Large intestine (tissue), 12 donors: ENCODE measurements at places on chromosomes 5 and 9.

DNA sequence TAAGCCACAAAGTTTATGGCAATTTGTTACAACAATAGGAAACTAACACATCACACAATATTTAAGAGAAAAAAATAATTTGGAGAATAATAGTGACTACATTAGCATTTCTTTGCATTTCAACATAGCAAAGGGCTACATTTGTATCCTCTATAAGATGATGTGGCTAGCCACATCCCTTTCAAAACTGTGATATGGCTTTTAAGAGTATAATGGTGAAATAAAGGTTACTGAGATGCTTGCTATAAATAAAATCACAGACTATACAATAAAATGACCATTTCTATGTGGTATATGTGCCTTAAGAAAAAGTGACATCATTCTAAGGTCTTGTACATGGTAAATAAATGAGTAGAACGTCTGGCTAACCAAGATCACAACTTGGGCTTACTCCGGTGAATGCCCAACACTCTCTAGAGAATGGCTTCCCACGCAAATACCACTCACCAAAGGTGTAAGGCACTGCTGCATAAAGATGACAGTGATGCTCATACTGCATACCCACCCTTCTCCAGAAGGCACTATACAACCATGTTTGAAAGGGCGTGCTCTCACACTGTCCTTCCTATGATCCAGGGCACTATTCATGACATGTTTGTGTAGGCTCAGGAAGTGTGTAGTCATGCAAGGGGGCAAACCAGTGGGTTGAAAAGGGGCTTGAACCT, 286.5 kb downstream of the MLLT3 start:
- no peak for DNase-seq

- DNase-seq = no peak
Measured at GRCh38 chr9:107932601-107933000, 443.0 kb upstream of the KLF4 start.

- DNase-seq = no peak
Measured at GRCh38 chr5:158435161-158435616, 576.2 kb upstream of the CLINT1 start.

DNA sequence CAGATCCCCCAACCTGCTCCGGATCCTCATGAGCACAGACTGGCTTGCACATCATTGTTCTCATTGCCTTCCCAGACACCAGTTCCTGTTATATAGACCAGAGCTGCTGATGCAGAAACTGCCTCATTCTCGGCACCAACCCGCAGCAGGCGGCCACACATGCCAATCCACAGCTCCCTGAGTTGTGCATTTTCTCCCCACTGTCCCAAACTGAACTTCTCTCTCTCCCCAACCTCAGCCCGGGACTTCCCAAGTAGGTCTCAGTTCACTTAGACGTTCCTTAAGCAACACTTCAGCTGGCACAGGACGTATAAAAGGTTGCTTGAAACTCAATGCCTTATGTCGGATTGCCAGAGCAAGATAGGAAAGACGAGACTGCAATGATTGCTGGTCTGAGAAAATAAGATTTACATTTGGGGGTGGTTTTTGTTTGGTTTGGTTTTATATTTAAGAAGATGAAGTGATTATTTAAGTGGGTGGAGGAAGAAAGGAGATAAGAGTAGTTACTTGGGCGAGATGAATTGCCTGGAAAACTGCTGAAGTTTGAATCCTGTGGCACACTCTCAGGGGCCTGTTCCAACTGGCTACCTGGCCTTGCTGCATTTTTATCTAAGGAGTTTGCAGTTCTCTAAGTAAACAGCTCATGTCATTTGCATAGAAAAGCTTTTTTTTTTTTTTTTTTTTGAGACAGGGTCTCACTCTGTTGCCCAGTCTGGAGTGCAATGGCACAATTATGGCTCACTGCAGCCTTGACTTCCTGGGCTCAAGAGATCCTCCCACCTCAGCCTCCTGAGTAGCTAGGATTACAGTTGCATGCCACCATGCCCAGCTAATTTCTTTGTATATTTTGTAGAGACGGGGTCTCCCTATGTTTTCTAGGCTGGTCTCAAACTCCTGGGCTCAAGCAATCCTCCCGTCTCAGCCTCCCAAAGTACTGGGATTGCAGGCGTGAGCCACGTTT, 155.4 kb downstream of the GOLPH3 start:
- DNase-seq = no peak

DNA sequence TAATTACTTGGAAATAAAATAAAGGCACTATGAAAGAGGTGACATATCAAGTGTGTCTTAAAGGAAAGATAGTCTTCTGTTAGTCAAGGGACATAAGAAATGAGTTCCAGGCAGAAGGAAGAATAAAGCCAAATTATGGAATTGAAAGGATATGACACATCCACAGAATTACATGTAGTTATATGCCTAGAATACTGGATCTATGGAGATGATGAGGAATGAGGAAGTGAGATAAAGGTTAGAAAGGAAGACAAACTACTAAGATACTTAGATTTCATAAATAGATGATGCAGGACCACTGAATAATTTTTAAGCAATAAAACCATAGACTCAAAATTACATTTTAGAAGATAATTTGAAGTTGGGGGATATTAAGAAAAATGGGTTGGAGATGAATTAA, 609.8 kb downstream of the PTPRD start:
- no peak for DNase-seq

GRCh38 chr5:167348251-167348926, 943.1 kb upstream of the WWC1 start:
- no peak for DNase-seq

GRCh38 chr9:133374612-133375115, 1.2 kb downstream of the SURF4 start:
- DNase-seq = no peak

- no peak for DNase-seq
Measured at GRCh38 chr5:134604908-134605307, 27.7 kb downstream of the SAR1B start.

DNA sequence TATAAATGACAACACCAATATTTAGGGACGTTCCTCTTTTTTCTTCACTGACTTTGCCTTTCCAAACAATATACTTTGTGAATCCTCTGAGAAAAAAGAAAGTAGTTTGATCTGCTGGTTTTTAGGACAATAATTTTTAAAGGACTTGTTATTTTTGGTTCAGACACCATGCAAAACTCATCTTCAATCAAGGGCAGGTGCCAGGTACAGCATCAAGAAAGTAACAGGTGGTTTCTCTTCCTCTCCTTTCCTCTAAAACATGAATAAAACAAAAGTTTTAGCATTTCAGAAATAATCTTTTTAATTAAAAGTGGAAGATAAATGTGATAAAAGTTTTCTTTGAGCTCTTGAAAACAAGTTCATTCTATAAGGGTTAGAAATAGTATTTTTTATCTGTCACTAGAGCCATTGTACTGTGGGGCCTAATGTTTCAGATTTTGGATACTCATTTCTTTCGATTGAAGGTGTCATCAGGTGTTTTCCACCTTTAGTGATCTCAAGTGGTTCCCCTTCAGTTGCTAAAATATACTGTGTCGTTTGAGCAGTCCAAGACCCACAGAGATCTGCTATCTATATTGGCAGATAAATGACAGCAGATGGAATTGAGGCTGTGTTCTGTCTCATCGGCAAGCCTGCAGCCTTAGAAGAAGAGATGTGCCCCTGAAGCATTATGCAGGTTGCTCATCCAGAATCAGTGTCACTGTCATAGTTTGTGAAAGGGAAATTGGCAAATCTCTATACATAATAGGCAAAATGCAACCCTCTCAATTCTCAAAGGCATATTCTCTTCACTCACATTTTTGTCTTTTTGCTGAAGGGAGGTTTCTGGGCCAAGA, 499.7 kb downstream of the PDE4D start:
- DNase-seq = no peak

DNA sequence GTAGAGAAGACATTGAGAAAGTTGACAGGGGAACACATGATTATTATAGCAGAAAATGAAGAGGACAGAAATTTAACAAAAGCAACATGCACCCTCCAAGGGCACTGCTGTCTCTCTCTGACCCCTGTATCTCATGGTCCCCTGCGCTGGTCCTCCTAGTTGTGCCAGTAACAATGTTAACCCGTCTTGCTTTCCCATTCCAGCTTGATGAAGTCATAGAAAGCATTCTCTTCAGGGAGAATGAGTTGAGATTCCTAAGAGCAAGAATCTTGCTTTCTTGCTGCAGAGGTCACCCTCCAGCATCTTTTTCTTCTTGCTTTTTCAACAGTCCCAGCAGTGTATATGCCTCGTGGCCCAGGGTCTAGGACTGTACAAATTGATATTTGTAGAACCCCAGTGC, 279.6 kb upstream of the ADAMTSL1 start:
- DNase-seq = no peak

- DNase-seq = no peak
Measured at GRCh38 chr5:72654231-72654630, 147.0 kb upstream of the ZNF366 start.

DNA sequence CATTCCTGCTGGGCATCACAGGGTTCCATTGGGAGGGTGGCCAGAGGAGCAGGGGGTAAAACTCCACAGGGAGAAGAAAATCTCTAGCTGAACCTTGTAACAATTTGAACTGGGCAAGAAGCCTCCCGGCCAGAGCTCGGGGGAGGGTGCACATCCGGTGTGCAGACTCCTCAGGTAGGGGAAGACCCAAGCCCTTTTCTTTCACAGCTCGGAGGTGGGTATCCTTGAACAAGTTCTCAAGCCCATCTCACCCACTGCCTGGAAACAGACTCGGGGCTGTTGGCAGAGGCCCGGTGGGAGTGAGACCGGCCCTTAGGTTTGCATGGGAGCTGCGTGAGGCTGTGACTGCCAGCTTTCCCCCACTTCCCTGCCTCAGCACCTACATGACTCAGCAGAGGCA, 111.5 kb upstream of the IL7R start:
- DNase-seq = no peak

DNA sequence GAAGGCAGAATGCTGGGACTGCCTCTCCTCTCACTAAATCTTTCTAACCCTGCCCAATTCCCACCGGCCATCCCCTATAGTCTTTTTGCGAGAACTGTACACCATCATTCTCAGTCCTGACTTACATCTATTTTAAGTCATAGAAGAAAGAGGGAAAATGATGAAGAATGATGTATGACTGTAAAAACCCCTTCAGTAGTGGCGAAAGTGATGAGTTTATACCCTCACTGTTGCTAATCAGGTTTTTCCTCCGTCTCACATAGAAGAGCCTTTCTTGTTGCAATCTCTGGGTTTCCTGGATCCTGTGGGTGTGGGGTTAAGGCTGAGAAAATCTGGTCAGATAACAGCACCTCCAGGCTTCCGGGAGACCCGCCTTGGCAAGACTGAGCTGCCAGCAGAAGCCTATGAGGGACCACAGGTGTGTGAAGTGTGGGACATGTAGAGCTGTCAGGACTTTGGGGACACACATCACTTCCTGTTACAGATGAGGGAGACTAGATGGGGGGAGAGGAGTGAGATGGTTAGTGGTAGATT, 147.1 kb upstream of the SLC12A2 start:
- DNase-seq = no peak

GRCh38 chr5:87263498-87263897, 4.2 kb upstream of the RASA1 start:
- DNase-seq = no peak

- DNase-seq = no peak
Measured at GRCh38 chr5:83548581-83548980, 77.0 kb downstream of the VCAN start.

GRCh38 chr9:4099976-4100735, 199.7 kb downstream of the GLIS3 start:
- DNase-seq = no peak

GRCh38 chr5:110341836-110342235, 384.6 kb downstream of the TMEM232 start:
- no peak for DNase-seq

GRCh38 chr9:96256800-96257199, 45.2 kb downstream of the HSD17B3 start:
- no peak for DNase-seq

- no peak for DNase-seq
Measured at GRCh38 chr9:132099741-132100407, 20.2 kb upstream of the MED27 start.

- no peak for DNase-seq
Measured at GRCh38 chr5:135504376-135504775, 31.4 kb downstream of the NEUROG1 start.

DNA sequence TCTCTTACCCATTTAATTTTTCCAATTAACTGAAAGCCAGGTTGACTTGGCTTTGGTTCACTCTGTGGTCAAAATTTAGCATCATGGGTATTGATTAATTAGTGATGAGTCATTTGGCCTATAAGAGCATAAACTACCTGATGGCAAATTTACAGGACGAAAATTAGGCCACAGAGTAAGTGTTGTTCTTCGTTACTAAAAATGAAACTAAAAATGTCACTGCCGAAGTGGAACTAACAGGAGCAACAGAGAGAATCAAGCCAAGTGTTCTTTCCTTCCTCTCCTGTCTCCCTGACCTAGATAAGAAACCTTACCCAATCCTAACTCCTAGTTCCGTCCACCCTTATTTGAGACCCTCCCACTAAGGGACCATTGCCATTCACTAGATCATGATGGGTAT, 176.9 kb downstream of the RAB3C start:
- no peak for DNase-seq

DNA sequence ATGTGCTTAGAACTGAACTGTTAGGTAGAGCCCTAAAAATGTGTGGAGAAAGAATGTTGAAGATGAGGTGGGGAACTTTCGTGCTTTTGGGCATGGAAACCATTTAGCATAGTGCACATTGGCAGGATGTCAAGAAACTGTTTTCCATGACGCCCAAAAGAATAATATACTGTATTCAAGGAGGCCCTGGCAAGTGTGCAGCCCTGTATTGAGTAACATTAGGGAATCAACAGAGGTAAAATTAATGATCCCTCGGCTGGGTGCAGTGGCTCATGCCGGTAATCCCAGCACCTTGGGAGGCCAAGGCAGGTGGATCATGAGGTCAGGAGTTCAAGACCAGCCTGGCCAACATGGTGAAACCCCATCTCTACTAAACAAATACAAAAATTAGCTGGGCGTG, 20.9 kb upstream of the PLIN2 start:
- DNase-seq = no peak

GRCh38 chr9:21852754-21853153, 50.3 kb downstream of the MTAP start:
- peak; percentile 58 for DNase-seq

GRCh38 chr5:169546346-169546745, 37.2 kb upstream of the SPDL1 start:
- DNase-seq = no peak

DNA sequence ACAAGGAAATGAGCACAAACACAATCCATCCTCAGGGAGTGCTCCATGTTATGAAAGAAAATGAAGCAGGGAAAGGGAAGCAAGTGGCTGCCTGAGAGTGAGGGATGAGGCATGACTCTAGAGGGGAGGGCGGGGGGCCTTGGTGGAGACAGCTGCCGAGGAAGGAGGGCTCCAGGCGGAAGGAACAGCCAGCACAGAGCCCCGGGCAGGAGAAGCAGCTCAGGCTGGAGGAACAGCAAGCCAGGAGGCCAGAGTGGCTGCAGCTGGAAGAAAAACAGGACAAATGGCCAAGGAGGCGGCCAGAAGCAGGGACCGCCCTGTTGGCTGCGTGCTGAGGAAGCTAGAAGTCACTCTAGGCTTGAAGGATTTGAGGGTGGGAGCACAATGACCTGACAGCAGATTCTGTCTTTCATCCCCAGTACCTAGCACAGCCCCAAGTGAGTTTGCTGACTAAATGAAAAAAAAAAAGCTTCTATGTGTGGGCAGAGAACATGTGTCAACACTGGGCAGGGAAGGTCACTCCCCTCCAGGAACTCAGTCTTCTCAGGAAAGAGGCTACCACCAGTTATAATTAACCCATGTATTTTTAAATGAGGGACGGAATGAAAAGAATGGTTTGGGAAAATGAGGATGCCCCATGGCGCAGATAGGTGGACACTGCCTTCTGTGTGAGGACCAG, 142.8 kb downstream of the DCP2 start:
- peak; percentile 34 for DNase-seq

GRCh38 chr5:172418862-172419814, 35.2 kb downstream of the SH3PXD2B start:
- peak; percentile 49 for DNase-seq

- DNase-seq = peak; percentile 76
Measured at GRCh38 chr9:98707166-98708102, 1.3 kb downstream of the GABBR2 start.
